ENCODE measurements at places on chromosomes 11 and 22.

DNA sequence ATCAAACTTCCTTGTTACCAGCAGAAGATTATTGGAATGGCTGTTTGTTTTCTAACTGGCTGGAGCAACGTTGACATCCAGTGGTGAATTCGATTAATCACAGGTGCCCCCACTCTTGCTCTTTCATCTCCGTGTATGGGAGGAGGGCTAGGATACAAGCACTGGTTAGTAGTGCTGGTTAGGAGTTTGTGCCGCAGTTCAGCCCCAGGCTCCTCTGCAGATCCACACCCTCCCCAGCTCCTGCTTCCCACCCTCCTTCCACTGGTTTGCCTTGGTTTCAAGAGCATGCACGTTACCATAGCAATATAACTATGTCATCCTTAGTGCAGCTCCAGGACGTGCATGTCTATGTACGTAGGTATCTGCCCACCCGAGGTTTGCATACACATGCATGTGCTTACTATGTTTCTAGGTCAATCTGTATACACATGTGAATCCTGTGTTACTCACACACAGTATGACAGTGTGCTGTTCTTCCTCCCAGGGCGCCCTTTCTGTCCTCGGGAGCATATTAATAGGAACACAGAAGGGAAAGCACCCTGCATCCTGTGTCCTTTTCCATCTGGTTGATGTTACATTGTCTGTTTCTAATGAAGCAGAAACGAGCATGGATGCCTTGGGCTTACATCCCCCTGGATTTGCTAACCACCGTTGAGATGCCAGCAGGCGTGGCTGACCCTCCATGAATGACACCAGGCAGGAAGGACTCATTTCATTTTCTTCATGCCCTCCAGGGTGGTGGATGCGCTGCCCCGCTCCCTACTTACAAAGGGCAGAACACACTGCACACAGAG is 539.3 kb downstream of the OPCML start:
- no peak for DNase-seq

GRCh38 chr22:37254209-37254866 is 10.3 kb upstream of the RAC2 start:
- DNase-seq: no peak

DNA sequence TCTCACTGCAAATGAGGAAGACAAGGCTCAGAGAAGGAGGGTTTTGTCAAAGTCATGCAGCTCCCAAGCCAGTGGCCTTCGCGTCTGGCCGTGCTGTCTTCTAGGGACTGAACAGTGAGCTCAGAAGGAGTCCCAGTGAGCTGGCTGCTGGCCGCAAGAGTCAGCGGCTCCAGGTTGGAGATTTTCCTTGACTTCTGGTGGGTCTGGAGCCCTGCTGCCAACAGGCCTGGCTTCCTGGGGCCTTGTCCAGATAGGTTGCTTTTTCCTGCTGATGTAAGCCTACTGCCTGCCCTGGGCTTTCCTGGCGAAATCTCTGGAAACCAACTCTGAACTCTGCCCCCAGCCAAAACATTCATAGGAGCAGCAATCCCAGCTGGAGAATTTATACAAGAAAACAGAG is 272.7 kb upstream of the CADM1 start:
- no peak for DNase-seq

DNA sequence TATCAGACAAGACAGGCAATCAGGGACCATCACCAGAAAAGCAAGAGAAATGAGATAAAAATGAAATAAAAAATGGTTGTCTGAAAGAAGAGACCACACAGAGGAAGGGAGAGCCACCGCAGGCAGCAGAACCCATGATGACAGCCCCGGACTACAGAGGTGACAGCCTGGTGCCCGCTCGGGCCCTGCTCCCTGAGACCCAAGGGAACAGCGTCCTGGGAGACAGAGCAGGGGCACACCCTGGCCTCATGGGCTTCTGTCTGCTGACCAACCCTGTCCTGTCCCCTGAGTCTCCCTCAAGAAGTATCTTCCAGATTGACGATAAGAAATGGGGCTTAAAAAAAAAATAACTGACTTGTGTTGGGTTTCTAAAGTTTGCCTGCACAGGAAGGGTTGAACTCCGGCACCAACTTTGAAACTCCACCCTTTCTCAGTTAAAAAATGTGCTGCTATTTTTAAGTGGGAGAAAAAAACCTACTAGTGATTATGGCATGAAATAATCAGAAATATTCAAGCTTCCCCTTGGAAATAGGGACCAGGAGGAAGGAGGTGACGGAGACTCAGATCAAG is 70.1 kb upstream of the TTLL12 start:
- DNase-seq: no peak

- DNase-seq: no peak
Measured at GRCh38 chr11:68473693-68474092, 13.1 kb downstream of the PPP6R3 start.

GRCh38 chr11:85663080-85663752 is 1.7 kb downstream of the CREBZF start:
- no peak for DNase-seq

GRCh38 chr22:49302530-49302929 is 525.1 kb downstream of the BRD1 start:
- DNase-seq: no peak

DNA sequence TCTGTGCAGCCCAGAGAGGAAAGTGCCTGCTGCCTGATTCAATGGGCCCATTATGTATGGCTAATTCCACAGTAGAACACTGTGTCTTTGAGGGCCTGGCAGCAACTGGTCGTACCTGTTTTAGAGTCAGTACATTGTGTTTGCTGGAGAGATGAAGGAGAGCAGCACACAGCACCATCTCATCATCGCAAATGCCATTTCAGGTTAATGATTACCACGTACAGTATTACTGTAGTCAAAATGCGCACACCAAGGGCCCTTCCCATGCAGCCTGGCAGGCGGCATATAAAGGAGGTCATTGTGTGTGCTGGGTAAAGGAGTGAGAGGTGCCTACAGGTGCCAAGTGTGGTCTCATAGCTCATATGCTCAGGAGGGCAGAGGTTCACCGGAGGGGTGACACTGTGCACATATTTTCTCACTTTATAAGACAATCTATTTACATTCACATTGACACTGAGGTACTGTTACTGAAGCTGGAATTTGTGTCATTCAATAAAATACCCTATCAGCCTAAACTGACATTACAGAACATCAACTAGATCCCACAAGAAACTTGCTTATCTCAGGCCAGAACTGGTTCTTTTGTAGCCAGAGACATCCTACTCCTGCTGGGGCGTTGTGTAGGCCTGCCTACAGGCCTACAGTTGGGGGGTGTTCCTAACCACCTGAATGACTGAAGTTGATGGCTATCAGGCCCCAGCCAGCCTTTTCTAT is 90.4 kb downstream of the APIP start:
- DNase-seq: no peak

GRCh38 chr11:46121724-46122477 is 647 bp upstream of the PHF21A start:
- peak; percentile 94 for DNase-seq

- DNase-seq: no peak
Measured at GRCh38 chr11:108897916-108898315, 233.0 kb downstream of the DDX10 start.

DNA sequence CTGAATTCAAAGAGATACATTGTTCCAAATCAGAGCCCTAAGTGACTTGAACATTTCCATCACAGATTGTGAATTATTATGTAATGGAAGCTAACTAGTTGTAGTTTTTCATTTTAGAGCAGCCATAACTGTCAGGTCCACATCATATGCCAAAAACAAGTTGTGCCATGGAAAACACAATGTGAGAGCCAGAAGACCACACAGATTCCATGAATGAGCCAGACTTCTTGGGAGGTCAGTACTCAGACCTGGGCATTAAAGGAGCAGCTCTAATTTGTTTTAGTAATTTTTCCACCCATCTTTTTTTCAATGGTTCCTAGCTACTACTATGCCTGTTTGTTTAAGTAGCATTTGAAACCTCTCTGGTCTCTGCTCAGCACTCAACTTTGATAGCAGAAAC is 279.4 kb downstream of the FAT3 start:
- no peak for DNase-seq

GRCh38 chr11:32444186-32444585 is 8.8 kb upstream of the WT1 start:
- DNase-seq: no peak

- DNase-seq: no peak
Measured at GRCh38 chr22:45683248-45683647, 11.6 kb downstream of the ATXN10 start.

GRCh38 chr22:50473088-50473487 is 1.7 kb downstream of the SBF1 start:
- DNase-seq: peak; percentile 54

GRCh38 chr11:115645631-115646317 is 141.6 kb upstream of the CADM1 start:
- no peak for DNase-seq

DNA sequence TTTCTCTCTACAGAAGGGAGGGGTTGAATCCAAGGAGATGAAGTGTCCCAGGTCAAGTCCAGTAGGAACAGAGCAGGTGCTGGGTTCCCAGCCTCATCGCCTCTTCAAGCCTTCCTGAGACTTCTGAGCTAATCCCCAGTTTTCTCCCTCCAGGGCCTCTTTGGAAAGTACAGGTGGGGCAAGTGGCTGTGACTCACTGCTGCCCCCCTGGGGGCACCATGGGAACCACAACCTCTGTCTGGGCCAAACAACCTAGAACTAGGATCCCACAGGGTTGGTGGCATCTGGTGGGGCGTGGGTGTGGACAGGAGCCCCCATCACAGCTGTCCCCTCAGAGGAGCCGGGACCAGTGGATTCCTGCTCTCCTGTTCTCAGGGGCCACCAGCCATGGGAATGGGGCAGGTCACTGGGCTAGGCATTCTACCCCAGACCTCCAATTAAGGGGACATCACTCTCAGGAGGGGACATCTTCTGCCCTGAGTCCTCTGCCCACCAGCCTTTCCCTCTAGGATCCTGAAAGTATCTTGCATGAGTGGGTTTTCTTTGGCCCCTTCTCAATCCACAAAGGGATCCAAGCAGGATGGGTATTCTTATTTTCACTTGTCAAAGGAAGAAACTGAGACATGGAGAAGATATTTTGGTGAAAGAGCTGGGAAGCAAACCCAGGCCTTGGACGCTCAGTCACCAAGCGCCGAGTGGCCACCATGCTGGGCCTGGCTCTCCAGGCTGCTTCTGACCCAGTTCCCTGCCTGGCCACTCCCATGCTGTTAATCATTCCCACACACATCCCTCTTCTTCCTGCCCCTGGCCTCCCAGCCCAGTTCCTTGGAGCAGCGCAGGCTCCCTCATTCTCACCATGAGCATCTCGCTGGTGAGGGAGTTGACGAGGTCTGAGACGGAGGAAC is 23.8 kb downstream of the LRRC10B start:
- no peak for DNase-seq

- DNase-seq: no peak
Measured at GRCh38 chr11:33001751-33002542, 13.7 kb upstream of the DEPDC7 start.

DNA sequence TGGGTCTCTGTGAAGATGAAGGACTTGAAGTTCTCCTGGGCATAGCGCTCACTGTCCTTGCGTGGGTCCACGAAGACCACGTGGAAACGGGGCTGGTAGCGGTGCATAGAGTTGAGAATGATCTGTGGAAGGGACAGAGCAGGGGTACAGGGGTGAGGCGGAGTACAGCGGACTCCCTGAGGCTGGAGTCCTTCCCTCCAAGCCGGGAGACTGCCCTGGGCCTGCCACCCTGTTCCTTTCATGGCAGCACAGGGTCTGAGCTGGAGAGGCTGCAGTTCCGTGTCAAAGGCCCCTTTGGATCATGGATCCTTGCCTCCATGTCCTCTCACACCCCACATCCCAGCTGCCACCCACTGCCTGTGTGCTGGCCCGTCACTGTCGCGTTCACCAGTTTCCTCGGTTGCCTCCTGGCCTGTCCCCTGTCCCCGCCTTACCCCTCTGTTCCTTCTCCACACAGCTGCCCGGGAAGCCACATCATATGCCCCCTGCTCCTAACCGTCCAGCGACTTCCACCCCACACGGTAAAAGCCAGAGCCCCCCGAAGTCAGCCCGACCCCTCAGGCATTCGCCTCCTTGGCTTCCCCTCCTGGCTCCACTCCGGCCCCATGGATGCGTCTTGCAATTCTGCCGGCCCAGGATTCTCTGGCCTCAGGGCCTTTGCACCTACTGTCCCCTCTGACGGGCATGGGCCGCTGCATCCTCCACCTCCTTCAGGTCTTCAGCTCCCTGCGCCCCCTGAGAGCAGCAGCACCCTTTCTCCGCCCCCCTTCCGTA is 3.4 kb upstream of the NUDT8 start:
- DNase-seq: no peak

DNA sequence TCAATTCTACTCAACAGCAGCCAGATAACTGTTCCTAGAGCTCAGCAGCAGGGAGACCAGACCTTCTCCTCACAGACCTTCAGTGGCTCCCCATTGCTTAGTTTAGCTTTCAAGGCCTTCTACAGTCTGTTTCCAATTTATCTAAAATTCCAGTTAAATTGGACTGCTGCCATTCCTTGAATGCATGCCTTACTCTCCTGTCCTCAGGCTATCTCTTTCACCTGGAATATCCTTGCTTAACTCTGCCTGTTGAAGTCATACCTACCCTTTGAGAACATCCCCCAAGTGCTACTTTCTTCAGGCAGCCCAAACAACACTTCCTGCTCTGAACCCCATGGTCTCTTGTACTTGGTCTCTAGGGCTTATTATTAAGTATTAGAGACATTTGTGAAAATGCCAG is 120.7 kb upstream of the TENM4 start:
- no peak for DNase-seq

- DNase-seq: no peak
Measured at GRCh38 chr22:46007848-46008261, 30.9 kb upstream of the WNT7B start.

DNA sequence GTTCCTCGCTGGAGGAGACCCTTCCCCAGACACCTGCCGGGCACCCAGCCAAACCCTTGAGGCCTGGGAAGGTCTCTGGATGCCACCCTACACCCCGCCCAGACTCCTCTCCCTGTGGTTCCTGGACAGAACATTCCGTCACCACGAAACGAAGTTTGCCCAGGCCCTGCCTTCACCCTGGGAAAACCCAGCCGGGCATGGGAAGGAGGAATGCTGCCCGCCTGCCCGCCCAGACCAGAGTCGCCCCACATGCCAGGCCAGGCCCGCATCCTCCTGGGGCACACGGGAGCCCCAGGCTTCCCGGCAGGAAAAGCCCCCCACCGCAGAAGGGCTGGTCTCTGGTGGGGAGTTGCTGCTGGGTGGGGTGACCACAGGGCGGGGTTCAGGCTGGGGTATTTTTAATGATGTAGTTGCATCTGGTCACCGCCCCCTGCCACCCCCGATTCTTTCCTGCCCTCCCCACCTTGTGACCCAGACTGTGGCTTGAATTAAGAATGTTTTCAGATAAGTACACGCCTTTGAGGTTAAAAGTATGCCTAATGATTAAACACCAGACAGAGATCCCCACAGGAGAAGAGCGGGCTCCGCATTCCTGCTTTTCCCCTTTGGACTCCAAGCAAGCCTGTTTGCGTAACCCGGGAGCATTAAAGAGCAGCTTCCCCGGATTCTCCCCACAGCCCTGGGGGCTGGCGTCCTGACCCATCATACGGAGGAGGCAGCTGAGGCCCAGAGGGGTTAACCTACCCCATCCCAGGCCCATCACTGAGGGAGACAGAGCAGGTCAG is 44.6 kb upstream of the PPARA start:
- no peak for DNase-seq

Measured in Jurkat, Clone E6-1 (cell line).